ENCODE measurements at places on chromosomes 12 and 14. TPM values are rescaled to one million over a fixed set of nuclear protein-coding genes. Genes with fewer than 3 reads are reported as not detected.

MANSC1 gene
- total RNA-seq: 1.9 TPM

ITGA7 gene
- 6.2 TPM for total RNA-seq

KRT78 gene
- 1.9 TPM for total RNA-seq

IGF1 gene
- total RNA-seq: 5.5 TPM

DNAI7 gene
- 3.4 TPM for total RNA-seq

FSCB gene
- not detected for total RNA-seq

NOXRED1 gene
- total RNA-seq: 0.16 TPM

SOAT2 gene
- total RNA-seq: not detected

HOXC6 gene
- total RNA-seq: not detected

KIF5A gene
- 50.2 TPM for total RNA-seq

PTCSC3 gene
- total RNA-seq: not detected

SLC6A15 gene
- 119 TPM for total RNA-seq

ORAI1 gene
- total RNA-seq: 1.9 TPM

GLIPR1L2 gene
- 2.3 TPM for total RNA-seq

RDH12 gene
- total RNA-seq: 0.31 TPM

DDX51 gene
- total RNA-seq: 7.6 TPM

AQP2 gene
- total RNA-seq: not detected

KRT82 gene
- not detected for total RNA-seq

RAB15 gene
- 28.9 TPM for total RNA-seq

STAB2 gene
- total RNA-seq: not detected

SLC5A8 gene
- total RNA-seq: 1.4 TPM

CELA1 gene
- total RNA-seq: not detected

SLC25A47 gene
- not detected for total RNA-seq

EXOC3L4 gene
- 1.1 TPM for total RNA-seq

TDRD9 gene
- 1.2 TPM for total RNA-seq

ADCY4 gene
- 1.4 TPM for total RNA-seq

KERA gene
- total RNA-seq: 3.0 TPM

KLRC4 gene
- total RNA-seq: not detected

Measured in occipital lobe (tissue), 3 donors.